Lung microvascular endothelial cell (primary cell): ENCODE measurements at places on chromosomes 6 and 20.

DNA sequence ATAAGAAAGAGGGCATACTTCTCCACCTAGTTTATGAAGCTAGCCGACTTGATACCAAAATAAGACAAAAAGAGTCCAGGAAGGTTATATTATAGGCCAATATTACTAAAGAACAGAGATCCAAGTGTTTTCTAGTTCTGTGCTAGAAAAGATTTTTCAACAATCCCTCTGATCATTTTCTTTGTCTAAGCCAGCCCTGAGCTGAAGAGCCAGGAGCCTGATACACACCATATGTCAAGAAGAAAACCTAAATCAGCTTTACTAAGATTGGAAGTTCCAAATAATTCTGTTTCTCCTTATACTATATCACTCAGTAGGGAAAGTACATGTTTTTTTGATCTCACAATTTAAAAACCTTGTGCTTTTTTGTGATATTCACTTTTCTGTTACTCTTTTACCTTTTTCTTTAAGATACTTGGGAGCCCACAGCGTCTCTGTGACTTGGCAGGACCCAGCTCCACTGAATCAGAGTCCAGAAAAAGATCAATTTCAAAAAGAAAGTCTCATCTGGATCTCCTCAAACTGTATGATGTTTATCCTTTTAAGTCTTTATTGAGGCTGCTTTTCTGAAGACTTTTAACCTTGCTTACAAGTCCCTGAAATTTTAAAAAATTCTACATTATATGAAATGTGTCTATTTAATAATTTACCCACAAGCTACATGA is 43.0 kb upstream of the PBOV1 start:
- DNase-seq, result no peak

DNA sequence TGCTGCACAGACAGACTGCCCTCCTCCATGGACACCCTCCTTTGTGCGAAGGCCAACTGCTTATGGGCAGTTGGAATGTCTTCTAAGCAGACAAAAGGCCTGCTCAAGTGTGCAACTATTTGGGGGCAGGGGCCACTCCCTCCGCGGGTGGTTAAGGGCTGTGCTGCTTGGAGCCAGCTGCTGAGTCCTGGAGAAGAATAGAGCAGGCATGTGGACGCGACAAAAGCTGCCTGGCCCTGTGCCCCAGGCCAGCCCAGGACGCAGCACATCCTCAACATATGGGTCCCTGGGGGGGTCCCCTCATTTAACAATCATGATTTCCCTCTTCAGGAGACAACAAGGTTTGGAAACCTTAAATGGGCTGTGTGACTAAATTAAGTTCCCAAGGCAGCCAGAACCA is 45.5 kb upstream of the ENTPD6 start:
- no peak for DNase-seq

GRCh38 chr6:139115989-139116758 is 18.7 kb upstream of the HECA start:
- no peak for DNase-seq

GRCh38 chr6:123972600-123973294 is 169.1 kb downstream of the NKAIN2 start:
- no peak for DNase-seq

DNA sequence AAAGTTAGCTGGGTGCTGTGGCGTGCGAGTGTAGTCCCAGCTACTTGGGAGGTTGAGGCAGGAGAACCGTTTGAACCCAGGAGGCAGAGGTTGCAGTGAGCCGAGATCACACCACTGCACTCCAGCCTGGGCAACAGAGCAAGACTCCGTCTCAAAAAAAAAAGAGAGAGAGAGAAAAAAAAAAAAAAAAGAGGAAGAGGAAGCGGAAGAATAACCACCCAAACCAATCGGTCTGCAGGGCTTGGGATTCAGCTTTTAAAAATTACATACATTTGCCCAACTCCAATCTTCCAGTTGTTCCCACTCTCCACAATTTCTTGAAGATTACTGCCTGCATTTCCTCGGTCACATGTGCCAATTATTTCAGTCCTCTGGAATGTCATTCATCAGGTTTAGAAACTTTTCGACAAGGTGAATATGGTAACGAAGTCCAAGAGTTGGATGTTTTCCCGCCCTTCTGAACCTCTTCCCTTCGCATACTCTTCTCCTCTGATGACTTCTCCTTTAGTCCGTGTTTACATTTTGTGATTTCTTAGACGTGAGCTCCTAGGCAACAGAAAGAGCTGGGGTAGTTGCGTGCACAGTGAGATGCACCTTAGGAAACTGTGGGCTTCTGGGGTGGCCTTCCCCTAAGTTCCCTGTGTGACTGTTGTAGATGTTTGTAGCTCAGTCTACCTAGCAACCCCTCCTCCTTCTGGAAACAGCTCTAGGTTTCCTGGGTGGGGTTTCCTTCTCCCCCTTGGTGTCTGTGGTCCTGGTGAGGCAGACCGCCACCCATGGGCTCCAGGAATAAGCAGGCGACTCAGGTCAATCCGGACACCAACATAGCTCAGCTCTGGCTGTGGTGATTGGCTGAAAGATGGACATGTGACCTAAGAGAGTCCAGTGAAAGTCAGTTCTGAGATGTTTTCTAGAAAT is 63.0 kb upstream of the NCOA3 start:
- no peak for DNase-seq

DNA sequence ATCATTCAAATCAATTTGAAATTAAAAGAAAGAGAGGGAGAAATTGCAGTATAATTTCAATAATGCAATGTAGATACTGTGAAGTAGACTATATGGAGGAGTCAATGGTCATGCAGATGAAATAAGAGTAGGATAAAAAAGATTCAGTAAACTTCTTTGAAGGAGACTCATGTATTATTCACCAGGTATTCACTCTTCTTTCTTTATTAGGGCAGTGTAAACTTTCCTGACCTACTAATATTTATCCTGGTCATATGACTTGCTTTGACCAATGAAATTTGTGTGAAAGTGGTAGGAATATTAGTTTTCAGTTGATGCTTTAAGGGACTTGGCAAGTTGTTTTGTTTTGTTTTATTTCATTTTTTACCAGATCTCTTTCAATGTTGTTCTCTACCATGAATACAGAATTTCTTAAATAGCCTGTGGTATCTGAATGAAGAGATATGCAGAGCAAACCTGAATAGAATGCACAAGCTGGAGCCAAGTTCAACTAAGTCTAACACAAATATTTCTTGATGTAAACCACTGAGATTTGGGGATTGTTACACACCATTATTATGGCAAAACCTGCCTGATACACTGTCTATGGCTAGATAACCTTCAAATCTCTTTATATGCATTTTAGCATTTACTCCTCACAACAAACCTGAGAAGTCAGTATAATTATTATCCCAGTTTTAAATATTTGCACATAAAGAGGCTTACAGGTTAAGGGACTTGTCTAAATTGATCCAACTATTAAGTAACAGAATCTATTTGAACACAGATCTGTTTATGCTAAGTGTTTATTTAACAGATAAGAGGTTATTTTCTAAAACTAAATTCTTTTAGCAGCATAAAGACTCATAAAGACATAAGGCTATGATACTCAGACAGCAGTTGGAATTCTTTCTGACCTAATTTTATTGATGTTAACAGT is 311.2 kb downstream of the PKHD1 start:
- DNase-seq, result no peak

DNA sequence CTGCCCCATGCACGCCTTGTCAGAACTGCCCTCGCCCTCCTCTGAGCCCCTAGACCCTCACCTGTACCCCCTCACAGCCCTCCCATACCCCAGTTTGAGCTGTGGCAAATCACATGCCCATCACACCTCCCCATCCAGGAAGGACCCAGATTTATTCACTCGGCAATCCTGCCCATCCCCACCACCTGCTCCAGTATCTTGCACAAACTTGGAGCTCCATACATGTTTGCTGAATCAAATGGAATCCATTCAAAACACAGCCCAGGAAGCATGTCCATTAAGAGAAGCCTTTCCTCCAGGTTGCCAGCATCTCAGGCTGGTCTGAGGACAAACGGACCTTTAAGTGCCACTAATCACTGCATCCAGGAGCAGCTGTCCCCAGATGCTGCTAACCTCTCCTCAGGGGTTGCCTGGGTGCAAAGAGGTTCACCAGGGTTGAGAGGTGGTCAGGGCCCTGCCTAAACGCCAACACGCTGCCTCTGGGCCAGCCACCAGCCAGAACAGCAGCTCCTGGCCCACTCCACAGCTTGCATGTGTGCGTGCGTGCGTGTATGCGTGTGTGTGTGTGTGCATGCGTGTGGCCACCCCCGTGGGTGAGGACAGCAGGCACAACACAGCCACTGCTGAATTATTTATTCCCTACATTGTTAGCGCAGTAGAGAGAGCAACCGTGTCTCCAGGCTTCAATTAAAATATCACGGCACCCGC is 31.0 kb downstream of the GRM4 start:
- no peak for DNase-seq

DNA sequence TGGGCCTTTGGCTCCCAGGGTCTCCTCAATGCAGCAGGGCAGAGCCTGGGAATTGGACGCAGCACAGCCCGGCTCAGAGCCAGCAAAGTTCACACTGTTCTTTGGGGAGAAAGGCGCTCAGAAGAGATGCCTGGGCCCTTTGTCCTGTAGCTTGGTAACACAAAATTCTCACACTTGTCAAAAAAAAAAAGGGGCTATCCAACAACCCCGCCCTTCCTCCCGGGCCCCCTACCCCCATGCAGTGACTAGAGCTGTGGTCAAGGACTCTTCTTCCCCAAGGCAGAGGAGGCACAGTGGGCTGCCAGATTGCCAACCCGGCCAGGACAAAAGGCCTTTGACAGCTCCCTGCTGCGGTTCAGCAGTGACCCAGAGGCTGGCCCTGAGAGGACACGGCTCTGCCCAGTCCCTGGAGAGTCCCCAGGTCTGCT is 2.0 kb downstream of the NKAIN4 start:
- DNase-seq, result no peak

GRCh38 chr6:7646394-7646793 is 56.4 kb downstream of the SNRNP48 start:
- no peak for DNase-seq

GRCh38 chr20:20864351-20865096 is 152.1 kb upstream of the RALGAPA2 start:
- no peak for DNase-seq

- no peak for DNase-seq
These were observed 105.5 kb upstream of the SSTR4 start for GRCh38 chr20:22929661-22930060.

GRCh38 chr6:112591329-112591728 is 244.2 kb downstream of the RFPL4B start:
- no peak for DNase-seq

DNA sequence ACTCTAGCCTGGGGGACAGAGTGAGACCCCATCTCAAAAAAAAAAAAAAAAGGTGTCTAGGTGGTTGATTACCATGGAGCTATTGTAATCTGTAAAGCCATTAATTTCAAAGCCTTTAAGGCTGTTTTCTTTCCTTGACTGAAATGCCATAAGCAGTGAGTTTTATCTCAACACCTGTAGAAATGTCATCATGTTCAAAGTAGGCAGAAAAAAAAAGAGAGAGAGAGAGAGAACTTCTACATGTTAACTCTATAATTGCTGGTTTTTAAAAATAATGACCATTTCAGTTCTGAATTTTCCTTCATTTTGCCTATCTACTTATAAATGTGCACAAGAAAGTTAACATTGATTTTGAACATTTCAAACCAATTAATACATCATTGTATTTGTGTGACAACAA is 29.7 kb upstream of the POLR1H start:
- DNase-seq, result no peak

DNA sequence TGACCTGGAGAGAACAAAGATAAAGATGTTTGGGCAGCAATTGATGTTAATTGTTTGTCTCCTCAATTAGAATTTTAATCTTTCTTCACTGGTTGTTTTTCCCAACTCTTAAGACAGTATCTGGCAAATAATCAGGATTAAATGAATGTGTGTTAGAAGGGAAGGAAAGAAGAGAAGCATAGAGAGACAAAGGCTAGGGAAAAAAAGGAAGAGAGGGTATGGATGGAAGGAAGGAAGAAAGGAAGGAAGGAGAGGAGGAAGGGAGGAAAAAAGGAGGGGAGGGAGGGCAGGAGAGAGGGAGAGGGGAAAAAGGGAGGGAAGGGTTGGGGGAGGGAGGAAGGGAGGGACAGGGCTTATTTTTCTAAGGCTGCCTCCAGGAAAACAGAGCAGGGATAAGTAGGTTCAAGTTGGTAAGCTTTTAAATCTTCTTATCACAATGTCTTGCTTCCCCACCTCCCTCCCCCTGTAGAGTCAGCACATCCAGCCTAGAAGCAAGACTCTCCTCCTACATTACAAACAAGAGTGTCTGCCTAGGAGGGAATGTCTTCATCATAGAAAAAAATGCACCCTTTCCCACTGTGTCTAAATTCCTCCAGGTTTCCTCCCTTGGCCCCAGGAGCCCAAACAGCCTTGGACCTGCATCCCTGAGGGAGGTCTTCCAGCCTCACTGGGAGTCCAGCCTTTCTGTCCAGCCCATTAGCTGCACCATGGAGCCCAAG is 447.8 kb upstream of the JARID2 start:
- no peak for DNase-seq

GRCh38 chr20:21391972-21392352 is 5.4 kb downstream of the NKX2-4 start:
- DNase-seq, result no peak

DNA sequence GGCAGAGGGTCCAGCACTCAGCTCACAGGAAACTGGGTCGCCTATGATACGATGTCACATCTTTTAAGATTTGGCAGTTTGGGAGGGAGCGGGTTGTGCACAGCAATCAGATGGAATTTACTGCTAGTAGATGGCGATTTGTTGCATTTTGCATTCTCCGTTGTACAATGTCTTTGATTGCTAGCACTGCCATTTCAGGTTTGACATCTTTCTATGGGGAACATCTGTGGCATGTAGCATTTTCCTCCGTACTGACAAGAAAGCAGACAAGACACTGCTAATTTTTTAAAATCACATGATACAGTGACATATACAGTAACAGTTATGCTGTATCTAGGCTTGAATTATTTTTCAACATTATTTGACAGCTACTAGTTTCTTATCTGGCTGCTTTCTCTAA is 119.7 kb upstream of the PCSK2 start:
- no peak for DNase-seq

GRCh38 chr6:43383021-43383667 is 13.7 kb upstream of the ZNF318 start:
- DNase-seq, result no peak

DNA sequence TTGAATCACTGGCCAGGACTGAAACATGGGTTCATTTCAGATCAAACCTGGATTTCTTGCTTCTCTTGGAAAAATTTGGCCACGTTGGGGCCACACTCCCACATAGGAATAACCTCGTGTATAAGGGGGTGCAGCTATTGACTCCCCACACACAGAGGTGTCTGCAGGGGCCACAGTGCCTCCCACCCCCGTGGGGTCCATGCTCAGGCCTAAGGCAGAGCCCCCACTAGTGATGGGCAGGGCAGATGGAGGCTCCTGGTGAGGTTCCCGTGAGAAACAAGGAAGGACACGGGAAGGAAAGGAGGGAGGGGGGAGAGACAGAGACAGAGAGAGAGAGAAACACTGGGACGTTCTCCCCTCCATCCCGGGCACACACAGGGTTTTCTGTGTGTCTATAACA is 230.5 kb downstream of the ERMARD start:
- DNase-seq, result no peak

DNA sequence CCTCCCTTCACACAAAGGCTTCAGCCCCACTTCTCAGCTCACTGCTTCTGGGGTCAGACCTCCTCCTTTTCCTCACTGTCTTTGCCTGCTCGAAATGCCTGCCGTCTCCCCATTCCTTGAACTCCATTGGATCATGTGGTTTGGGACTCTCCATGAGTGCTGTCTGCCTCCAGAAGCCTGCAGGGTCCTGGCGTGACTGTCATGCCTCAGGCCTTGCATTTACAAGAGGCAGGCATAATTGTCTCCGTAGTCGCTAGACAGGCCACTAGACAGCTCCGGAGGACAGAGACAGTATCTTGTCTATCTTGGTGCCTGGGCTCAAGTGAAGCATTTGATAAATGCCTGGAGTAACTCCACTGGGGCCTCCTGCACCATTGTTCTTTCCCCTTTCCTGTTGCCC is 15.3 kb downstream of the PNLDC1 start:
- DNase-seq, result no peak
